ENCODE measurements at places on chromosomes 5 and 9.

DNA sequence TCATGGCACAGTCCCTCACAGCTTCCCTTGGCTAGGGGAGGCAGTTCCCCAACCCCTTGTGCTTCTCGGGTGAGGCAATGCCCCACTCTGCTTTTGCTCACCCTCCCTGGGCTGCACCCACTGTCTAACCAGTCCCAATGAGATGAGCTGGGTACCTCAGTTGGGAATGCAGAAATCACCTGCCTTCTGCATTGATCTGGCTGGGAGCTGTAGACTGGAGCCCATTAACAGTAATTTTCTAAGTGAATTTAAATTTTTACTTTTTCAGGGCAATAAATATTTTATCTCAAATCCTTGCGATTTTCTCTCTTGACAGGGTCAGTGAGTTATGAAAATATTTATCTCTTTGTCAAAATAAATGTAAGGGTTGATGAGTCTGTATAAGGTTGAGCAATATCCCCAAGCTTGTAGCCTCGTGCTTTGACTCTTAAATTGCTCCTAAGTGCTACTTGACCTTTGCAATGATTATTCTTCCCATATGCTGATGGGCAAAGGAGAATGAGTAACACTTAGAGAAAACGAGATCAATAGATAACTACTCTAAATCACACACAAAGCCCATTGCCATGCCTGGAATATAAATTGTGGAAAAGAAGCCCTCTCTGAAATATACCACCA, 82.1 kb upstream of the MOCS2 start:
- no peak for DNase-seq

DNA sequence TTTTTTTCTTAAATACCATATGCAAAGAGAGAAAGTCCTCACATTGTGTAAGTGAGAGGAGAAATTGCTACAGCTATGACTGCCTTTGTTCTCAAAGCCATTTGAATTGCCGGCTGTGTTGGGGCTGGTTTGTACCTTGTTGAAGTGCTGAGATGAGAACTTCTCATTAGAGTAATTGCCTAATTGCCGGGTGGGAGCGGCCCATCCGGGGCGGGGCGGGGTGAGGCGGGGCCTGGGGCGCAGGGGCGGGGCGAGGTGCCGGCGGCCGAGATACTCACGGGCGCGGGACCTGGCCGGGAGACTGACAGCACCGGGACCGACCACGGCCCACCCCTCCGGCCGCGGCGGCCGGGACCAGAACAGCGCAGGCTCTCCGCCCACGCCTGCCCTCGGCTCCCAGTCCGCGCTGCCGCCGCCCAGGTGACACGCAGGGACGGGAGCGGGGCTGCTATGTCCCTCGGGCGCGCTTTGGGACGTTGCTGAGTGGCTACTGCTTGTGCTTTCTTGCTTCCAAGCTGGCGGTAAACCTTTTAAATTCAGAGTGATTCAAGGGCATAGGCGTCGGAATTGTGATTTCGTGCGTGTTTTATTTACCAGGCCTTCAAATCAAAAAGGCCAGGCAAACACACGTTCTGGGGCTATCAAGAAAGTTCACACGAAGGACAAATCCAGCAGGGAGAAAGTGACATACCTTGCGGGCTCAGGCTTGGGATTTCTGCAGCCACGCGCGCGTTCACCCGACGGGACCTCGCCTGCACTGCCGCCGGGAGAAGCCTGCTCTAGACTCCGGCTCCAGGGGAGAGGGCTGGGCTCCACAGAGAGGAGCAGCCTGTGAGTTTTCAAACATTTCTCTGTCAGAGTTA, 269.1 kb downstream of the FANCC start:
- no peak for DNase-seq

GRCh38 chr5:141681695-141682641, at the start of gene ARAP3:
TSS of gene ARAP3 (minus strand) at chr5:141682230. CDS start at chr5:141680486, 1,744 bp downstream.
- DNase-seq: peak; percentile 28

GRCh38 chr5:107951309-107951708, 280.6 kb upstream of the EFNA5 start:
- no peak for DNase-seq

GRCh38 chr5:10896016-10896415, 135.0 kb upstream of the DAP start:
- no peak for DNase-seq

DNA sequence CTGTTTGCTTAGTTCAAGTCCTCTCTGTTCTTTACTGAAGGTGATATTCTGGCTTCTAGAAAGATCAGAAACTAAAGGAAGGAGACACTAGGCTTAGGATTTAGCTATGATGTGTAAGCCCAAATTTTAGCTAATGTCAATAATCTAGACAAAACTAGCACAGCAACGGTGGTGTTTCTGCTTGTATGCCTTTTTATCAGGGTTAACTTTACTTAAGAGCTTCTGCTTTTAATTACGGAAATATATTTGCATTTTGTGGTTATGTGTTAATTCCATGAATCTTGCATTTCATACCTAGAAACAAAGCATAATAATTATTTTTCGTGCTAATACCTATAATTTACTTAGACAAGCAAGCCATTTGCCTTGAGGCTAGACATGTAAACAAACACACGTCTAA, 96.1 kb downstream of the PAX5 start:
- no peak for DNase-seq

DNA sequence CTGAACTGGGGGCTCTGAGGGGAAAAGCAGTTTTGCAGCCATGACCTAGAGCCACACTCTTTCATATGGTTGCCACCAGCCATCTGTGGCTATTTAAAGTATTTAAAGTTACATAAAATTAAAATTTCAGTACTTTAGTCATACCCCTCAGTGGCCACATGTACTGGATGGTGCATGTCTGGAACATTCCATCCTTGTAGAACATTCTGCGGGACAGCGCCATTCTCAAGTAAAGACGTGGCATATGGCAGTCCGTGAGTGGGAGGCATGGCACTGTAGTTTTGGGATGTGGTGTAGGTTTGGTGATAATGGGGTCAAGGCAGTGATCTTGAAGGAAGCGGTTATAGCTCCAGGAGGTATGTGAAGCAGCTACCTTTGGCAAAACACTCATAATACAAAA, 61.4 kb upstream of the NFIL3 start:
- DNase-seq: no peak

GRCh38 chr9:114677418-114677817, 4.6 kb downstream of the TEX48 start:
- DNase-seq: no peak

GRCh38 chr5:174421408-174421805, 303.0 kb upstream of the MSX2 start:
- DNase-seq: no peak

- no peak for DNase-seq
Observed at GRCh38 chr5:14006823-14007520, 62.5 kb upstream of the DNAH5 start.

DNA sequence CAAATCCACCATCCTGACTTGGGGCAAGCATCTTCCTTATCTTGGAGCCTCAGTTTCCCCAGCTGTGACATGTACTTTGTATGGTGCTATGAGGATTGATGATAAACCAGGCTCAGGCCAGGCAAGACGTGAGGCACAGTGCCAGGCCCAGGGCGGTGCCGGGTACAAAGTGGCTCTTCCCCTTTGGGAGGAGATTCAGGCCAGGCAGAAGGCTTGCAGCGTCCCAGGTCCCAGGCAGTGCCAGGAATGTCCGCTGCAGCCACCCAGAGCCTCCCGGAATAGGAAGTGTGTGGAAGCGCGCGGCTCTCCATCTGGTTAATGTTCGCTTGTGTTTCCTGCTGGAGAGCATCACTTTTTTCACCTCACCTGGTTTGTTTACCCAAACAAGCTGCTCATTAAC, 12.6 kb upstream of the DENND1A start:
- DNase-seq: no peak

DNA sequence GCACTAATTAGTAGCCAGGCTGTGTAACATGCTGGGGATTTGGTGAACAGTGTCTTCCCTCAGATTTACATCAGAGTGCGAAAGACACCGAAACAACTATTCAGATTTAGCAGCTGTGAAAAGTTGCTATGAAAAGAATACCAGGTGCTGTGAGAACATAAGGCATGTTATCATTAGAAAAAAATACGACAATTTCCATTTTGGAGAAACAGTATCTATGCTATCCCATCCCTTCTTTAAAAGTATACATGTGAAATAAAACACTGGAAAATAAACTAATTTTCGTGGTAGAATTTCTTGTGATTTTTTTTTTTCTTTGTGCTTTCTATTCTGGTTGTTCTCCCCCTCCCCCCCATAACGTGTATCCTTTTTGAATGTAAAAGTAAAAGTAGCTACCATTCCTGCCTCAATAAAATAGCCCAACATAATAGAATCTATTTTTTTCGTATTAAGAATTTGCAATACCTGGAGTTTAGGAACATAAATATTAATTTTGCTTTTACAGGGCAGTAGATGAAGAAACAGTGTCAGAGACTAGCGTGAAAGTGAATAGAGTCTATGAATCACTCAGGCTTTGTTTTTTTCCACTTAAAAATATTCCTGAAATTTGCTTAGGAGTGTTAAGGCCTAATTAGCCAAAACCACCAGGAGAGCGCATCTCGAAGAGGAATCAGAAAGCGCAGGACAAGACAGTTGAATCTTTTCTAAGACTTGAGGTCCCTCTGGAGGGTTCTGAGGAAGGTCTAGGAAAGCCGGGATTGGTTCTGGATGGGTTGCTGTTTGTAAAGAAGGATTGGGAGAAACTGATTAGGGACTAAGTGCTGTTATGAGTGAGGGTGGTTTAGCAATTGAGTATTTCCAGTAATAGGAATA, 813 bp upstream of the SLU7 start:
- no peak for DNase-seq

GRCh38 chr5:6752782-6753181, 39.5 kb downstream of the TENT4A start:
- DNase-seq: no peak

GRCh38 chr9:10649076-10649475, 36.3 kb upstream of the PTPRD start:
- DNase-seq: no peak

GRCh38 chr9:112378328-112379176, 1.4 kb upstream of the HSDL2 start:
- DNase-seq: peak; percentile 10

- no peak for DNase-seq
Observed at GRCh38 chr5:34034534-34035327, 8.3 kb downstream of the C1QTNF3 start.

DNA sequence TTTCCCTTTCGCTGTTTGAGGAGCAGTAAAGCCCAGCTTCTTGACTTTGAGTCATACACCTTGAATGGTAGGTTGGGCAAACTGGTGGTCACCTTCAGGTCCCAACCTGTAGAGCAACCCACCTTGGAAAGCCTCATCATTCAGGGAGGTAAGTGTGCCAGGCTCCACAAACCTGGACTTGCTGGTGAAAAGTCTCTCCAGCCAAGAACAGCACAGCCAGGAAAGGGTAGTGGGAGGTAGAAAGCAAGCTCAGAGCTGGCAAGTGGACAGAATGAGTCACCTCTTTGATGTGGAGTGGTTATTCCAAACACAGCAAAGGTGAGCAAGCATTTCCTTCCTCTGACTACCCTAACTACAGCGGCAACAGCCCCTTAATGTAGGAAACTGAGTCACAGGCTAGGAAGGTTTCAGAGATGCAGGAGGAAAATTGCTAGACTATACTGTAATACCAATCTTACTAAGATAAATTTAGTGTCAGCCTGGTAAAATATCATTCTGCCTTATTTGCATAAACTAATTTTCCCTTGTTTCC, 117.5 kb upstream of the MTAP start:
- no peak for DNase-seq

DNA sequence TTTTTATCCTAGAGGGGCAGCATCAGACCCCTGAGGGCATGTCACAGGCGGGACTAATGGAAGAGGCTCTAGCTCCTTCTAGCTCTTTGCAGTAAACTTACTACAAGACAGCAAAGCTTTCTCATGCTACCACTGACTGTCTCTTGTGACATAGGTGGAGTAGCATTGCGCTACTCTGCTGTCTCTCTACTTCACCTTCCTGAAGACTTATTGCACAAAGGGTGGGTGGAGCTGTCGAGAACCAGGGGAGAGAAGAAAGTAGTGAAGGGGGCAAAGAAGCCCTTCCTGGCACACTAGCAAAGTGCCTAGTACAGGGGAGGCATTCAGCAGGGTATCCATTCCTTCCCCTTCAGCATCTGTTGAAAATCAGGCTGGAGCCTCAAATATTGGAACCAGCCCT, 36.1 kb upstream of the NEK6 start:
- no peak for DNase-seq

DNA sequence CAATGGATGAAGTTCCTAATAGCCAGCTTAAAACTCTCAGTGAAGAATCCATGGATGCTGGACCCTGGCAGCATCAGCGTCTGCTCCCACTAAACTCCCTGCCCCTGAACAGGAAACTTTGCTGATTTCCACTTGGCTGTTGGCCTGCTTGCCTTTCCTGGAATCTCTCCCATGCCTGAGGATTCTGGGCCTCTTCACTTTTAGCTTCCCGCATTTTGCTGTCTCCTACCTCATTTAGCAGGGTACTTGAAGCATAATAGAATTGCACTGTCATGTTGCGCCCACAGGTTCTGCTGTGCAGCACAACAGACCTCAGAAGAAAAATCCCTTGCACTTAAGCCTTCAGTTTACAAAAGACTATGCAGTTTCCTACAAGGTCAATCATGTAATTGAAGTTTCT, 127.6 kb downstream of the DROSHA start:
- DNase-seq: no peak

DNA sequence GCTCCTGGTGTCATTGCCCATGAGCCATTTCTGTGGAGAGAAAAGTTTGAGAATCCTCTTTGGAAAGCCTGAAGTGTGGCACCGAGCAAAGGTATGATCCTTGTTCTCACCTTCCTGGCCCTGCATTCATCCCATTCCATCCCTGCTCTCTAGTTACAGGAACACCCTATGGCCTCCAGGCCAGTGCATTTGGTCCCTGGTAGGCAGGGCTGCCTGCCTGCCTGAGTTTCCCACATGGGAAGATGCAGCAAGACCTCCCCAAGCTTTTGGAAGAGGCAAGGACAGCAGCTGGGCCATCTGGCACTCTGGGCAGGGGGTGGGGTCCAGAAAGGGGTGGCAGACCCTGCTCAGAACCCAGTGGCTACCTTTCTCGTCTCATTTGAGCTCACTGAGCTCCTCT, 24.5 kb downstream of the IGIP start:
- DNase-seq: no peak

- no peak for DNase-seq
Observed at GRCh38 chr5:168390491-168390890, 95.8 kb upstream of the RARS1 start.

GRCh38 chr9:131529597-131530545, 1.2 kb downstream of the UCK1 start:
- no peak for DNase-seq

DNA sequence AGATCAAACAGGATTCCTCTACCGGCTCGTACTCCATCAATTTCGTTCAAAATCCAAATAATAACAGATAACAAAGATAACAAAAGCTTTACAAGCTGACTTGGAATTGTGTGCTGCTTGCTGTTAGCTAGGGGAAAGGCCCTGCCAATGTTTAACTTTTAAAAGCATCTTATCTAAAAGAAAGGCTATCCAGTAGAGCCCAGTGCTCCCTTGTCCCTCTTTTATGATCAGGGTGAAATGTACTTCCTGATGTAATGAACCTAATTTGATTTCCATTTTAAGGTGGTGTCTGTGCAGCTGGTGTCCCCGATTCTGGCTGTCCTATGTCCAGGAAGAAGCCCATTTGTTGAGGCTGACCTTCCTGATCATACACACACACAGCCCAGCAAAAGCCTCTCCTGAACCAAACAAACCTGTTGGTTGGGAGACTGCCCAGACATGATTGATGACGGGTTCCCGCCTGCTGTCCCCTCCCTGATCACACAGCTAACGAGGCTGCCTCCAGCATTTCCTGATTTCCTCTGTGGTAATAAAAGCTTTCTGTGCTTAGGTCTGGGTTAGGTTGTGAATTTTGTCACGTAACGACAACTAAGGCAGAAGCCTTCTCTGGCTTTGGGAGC, 54.1 kb downstream of the PWWP2A start:
- no peak for DNase-seq
